ENCODE measurements at places on chromosomes 11 and 22.

DNA sequence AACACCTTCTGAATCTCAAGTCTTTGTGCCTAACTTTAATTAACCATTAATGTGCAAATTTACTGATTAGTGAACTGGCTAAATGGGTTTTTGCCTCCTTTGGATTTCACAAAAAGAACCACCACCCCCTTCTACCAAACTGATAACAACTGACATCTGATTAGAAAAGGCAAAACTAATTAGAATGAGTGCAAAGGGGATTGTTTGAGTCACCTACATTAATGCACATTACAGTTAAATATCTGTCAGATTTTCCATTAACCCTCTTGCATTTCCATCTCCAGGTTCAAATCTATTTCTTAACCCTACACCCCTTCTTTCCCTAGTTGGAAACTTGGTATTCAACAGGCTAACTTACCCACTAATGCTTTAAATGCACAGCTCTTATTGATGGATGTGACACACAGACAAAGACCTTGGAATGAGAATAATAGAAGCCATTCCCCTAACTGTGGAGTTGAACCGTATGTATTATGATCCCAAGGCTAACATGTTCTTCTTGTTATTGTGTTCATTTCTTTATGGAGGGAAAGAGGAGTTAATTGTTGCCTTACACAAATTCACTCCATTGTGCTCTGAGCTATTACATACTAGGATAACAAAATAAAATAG lies 161.5 kb upstream of the MTMR2 start:
- DNase-seq, result no peak

DNA sequence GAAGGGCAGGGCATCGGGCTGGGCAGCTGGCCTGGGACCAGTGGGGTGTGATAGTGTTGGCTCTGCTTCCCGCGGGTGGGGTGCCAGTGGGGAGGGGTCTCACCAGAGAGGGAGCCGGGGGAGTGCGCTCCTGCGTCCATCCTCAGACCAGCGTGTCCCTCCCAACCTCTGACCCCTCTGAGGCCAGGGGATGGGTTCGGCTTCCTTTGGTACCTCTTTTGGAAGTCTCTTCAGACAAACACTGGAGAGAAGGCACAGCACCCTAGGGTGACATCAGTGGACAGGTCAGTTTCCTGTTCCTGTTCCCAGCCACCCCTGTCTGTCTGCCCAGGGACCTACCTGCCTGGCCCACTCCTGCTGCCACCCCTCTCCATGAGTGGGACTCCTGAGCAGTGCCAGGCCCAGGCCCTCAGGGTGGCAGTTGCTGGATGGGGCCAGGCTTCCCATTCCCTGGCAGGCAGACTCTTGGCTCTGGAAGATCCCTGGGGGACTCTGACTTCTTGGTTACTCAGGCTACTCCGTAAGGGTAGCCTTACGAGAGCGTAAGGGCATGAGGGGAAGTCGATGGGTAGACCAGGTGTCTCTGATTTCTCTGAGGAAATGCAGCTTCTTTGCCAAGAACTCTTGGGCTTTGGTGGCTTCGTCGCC lies 2.6 kb downstream of the TAGLN start:
- no peak for DNase-seq

GRCh38 chr11:62923601-62924411 lies 2.6 kb upstream of the CHRM1 start:
- no peak for DNase-seq

- no peak for DNase-seq
Measured at GRCh38 chr11:115255006-115255762, 249.0 kb downstream of the CADM1 start.

GRCh38 chr11:128776424-128777284 lies 82.8 kb downstream of the FLI1 start:
- DNase-seq, result no peak

DNA sequence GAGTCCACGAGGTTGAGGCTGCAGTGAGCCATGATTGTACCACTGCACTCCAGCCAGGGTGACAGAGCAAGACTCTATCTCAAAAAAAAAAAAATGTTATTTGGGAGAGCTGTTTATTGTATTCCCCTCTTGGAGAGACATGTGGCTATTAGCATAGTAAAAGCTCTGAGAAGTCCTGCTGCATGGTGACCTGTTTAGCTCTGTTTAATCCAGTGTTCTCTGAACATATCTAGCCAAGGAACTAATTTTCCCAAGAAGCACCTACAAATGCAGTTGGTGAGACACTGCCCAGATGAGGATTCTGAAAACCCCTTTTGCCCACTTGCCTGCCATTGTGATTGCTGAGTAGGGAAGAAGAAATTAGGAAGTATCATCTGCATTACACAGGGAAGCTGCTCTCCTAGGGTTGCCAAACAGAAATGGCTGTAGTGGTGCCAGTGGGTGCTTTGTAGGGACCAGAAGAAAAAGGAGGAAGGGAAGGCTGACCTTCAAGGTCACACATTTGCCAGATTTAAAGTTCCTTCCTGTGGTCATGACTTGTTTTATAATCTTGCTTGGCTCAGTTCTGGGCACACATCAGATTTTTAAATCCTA lies 15.7 kb downstream of the TIMP3 start:
- no peak for DNase-seq

- no peak for DNase-seq
Measured at GRCh38 chr11:112812729-112813128, 148.5 kb upstream of the NCAM1 start.

DNA sequence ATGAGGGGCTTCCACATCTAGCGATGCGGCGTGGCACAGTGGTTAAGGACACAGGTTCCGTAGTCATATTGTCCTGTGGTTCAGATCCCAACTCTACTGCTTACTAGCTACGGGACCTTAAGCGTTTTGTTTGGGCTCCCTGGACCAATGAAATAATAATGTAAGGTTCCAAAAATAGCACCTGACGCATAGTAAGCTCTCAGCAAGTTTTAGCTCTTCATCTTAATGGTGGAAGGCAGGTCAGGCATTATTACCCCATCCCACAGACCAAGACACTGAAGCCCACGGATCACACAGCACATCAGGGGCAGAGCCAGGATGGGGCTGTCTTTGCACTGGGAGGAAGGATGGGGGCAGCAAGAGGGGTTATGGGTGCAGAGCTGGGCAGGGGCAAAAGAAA lies 13.0 kb downstream of the DNAJB13 start:
- DNase-seq, result no peak

GRCh38 chr22:24363243-24363642 lies 64.2 kb upstream of the ADORA2A start:
- DNase-seq, result no peak

- no peak for DNase-seq
Measured at GRCh38 chr22:22893077-22893805, 5.6 kb downstream of the IGLL5 start.

GRCh38 chr22:36904260-36904880 lies 9.1 kb upstream of the CSF2RB start:
- no peak for DNase-seq

- DNase-seq, result no peak
Measured at GRCh38 chr22:19808873-19809478, 45.7 kb downstream of the GNB1L start.

GRCh38 chr11:111834432-111835163 lies 36.8 kb downstream of the ALG9 start:
- no peak for DNase-seq

- DNase-seq, result no peak
Measured at GRCh38 chr11:32752001-32752400, 42.5 kb downstream of the CCDC73 start.

DNA sequence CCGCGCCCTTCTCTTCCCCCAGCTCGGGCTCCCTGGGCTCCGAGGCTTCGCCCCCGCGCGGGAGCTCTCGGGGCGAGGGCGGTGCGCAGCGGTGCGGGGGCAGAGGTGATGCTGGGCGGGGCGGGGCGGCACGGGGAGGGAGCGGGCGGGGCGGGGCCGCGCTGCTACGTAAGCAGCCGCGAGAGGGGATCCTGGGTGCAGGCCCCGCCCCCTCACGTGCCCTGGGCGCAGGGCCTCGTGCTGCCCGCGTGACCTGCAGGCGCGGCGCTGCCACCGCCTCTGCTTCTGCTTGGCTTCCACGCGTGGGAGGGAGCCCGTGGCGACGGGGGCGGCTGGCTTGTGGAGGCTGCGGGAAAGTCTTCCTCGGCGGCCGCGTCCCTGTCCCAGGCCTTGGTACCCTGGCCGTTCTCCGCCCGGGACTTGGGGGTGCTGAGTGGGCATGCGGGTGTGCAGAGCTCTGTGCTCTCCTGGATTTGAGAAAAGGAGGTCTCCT lies 132.6 kb upstream of the HSD17B12 start:
- no peak for DNase-seq

GRCh38 chr11:129881570-129882170 lies 13.7 kb downstream of the NFRKB start:
- no peak for DNase-seq

- DNase-seq, result no peak
Measured at GRCh38 chr22:19663286-19663815, 51.0 kb upstream of the SEPTIN5 start.

DNA sequence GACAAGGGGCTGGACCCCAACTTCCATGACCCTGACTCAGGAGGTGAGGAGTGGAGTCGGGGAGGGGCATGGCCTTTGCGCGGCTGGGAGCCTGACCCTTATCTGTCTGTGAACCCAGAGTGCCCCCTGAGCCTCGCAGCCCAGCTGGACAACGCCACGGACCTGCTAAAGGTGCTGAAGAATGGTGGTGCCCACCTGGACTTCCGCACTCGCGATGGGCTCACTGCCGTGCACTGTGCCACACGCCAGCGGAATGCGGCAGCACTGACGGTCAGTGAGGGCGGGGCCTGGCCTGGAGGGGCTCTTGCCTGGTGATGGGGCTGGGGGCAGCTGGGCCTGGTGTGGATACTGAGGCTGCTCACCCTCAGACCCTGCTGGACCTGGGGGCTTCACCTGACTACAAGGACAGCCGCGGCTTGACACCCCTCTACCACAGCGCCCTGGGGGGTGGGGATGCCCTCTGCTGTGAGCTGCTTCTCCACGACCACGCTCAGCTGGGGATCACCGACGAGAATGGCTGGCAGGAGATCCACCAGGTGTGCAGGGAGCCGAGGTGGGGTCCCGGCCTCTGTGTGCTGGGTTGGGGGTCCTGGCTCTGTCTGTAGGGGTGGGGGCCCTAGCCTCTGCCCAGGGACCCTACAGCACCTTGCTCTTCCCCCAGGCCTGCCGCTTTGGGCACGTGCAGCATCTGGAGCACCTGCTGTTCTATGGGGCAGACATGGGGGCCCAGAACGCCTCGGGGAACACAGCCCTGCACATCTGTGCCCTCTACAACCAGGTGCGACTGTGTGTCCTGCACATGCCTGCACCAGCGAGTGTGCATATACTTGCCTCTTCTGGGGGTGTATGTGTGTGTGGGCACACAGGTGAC lies 6.3 kb downstream of the SHANK3 start:
- no peak for DNase-seq

GRCh38 chr11:112881461-112881860 lies 79.8 kb upstream of the NCAM1 start:
- peak; percentile 76 for DNase-seq

- DNase-seq, result no peak
Measured at GRCh38 chr11:13205486-13205885, 72.1 kb upstream of the BMAL1 start.

- DNase-seq, result no peak
Measured at GRCh38 chr11:15286465-15286864, 171.7 kb downstream of the INSC start.

All from NCI-H748 treated with DMSO at 0.1 percent for 48 hours (cell line).